ENCODE measurements at places on chromosomes 7 and 10. TPM values are rescaled to one million over a fixed set of nuclear protein-coding genes. Genes with fewer than 3 reads are reported as not detected.

- no peak for ATAC-seq
Observed at GRCh38 chr7:65972976-65973375, 9.0 kb downstream of the GUSB start.

Gene PNLIP
- not detected for total RNA-seq

GRCh38 chr7:86953653-86954336 is 105.7 kb downstream of the ELAPOR2 start:
- ATAC-seq: no peak

Gene OR6B1
- 0.24 TPM for total RNA-seq

Gene TNRC18
- 52.6 TPM for total RNA-seq

GRCh38 chr7:28779954-28780353 is 178.2 kb downstream of the TRIL start:
- ATAC-seq: no peak

- peak; percentile 52 for ATAC-seq
Observed at GRCh38 chr10:45280113-45280760, 35.2 kb downstream of the OR13A1 start.

Gene NSMCE4A
- total RNA-seq: 43.1 TPM

Gene IMPDH1
- total RNA-seq: 30.2 TPM

Gene DENND11
- 15.4 TPM for total RNA-seq

DNA sequence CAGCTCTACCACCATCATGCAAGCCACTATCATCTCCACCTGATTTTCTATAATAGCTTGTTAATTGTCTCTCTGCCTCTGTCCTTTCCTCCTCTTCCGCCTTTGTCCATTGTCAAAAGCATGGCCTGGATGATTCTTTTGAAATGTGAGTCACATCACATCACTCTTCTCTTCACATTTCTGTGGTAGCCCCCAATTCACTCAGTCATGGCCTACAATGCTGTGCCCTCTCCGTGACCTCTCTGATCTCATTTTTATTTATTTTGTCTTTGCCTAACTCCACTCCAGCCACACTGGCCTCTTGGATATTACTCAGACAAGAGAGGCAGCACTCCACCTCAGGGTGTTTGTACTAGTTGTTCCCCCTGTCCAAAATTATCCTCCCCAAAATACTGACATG is 4.9 kb upstream of the ABCB4 start:
- no peak for ATAC-seq

DNA sequence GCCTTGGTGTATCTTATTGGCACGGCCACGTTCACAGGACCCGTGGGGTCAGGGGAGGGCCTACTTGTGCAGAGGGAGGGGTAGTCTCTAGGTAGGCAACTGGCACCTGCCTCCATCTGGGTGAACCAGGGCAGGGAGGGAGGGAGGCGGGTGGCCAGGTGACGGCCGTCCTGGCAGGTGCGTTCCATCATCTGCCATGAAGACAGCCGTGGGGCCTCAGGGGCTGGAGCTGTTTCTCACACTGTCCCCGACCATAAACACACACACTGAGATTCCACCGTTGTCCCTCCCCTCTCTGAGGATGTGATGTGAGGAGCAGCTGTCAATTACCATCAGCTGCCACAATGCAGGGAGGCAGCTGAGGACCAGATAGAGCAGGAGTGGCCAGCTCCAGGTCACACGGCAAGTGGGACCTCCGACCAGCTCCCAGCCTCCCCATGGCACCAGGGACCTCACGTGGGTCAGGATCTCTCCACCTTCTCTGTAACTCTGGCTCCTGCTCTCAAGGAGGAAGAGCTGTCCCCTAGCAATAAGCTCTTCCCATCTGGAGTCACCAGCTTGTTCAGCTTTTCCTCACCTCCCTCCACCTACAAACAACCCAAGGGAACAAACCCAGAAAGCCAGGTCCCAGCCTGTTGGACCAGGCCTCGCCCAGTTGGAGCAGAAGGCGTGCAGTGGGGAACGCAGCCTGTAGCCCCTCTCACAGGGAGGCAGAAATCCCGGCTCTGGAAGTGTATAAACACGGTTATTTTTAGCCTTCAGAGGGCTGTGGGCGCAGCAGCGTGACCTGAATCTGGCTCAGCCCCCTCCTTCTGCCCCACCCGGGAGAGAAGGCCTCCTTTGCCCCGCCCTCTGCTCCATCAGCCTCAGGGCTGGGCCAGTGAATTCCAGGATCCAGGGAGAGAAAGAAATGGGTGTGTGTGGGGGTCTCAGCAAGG is 33.1 kb downstream of the ZMIZ1 start:
- peak; percentile 92 for ATAC-seq

DNA sequence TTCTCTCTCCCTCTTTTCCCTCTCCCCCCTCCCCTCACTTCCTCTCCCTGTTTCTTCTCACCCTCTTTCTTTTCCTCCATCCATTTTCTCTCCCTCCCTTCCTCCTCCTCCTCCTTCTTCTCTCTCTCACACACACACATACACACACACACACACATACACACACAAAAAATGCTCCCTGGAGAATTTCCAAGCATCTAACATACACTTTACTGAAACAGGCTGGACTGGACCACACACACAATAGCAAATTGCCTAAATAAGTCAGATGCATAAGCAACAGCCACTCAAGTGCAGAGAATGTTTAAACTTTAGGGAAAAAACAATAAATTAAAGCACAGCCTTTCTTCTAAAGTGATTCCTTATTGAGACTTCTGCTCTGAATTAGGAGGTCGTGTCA is 267.7 kb downstream of the FGFR2 start:
- ATAC-seq: no peak

Gene KCNH2
- 30.8 TPM for total RNA-seq

Gene UTF1
- total RNA-seq: 0.68 TPM

- no peak for ATAC-seq
Observed at GRCh38 chr7:130975731-130976130, 241.7 kb upstream of the KLF14 start.

DNA sequence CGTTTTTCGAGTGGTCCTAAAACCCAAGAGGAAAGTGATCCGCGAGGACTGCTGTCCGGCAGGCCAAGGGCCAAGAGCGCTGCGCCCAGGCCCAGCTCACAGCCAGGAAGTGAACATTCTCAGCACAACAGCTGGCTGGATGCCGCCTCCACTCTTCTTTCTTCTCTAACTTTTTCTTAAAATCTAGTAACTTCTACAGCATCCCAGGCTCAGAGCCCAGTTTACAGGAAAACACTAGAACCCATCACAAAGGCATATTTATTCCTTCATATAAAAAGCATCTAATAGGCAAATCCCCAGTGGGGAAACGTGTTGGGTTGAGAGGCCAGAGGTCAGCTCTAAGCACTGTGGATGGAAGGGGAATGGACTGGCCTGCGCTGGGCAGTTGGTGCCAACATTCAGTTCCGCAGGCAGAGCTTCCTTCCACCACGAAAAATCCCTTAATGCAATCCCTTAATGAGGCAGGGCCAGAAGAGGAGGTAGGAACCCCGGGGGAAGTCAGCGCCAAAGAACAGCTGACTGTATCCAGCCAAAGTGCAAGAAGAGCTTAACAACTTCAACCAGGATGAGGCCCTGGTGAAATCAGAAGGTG is 74.8 kb downstream of the ZRANB1 start:
- ATAC-seq: no peak

Gene SLC13A1
- not detected for total RNA-seq
